ENCODE measurements at places on chromosomes 4 and X. TPM values are rescaled to one million over a fixed set of nuclear protein-coding genes. Genes with fewer than 3 reads are reported as not detected.

The SLC25A4 gene
- 18.3 TPM for total RNA-seq

The AKAP14 gene
- 0.64 TPM for total RNA-seq

The XK gene
- total RNA-seq: 0.72 TPM

The TMSB4X gene
- total RNA-seq: 3,634 TPM

The RWDD4 gene
- total RNA-seq: 23.9 TPM

The ENPEP gene
- 0.21 TPM for total RNA-seq

The DCAF4L1 gene
- total RNA-seq: 0.21 TPM

The NLGN4X gene
- total RNA-seq: not detected

The ENOX2 gene
- total RNA-seq: 10.1 TPM

The ASB5 gene
- 0.24 TPM for total RNA-seq

The PCDH18 gene
- total RNA-seq: under 0.01 TPM

The PNCK gene
- 4.7 TPM for total RNA-seq

The RXFP1 gene
- under 0.01 TPM for total RNA-seq

The TRO gene
- not detected for total RNA-seq

The PLP2 gene
- 14.7 TPM for total RNA-seq

The CSAG2 gene
- total RNA-seq: not detected

The ZC4H2 gene
- total RNA-seq: 3.4 TPM

The MRPS18C gene
- 18.6 TPM for total RNA-seq

The ZNF275 gene
- 5.1 TPM for total RNA-seq

The FDCSP gene
- not detected for total RNA-seq

The IL2RG gene
- total RNA-seq: not detected

The CNKSR2 gene
- 0.43 TPM for total RNA-seq

The EDA gene
- total RNA-seq: 0.85 TPM

The PWWP3B gene
- 0.24 TPM for total RNA-seq

The MUC7 gene
- total RNA-seq: not detected

The PAGE1 gene
- not detected for total RNA-seq

The SCRG1 gene
- total RNA-seq: not detected

The PDE6B gene
- total RNA-seq: 0.21 TPM

The IL21 gene
- not detected for total RNA-seq

The AWAT2 gene
- not detected for total RNA-seq

The GAGE12H gene
- total RNA-seq: not detected

The MAGEA2 gene
- not detected for total RNA-seq

The LRCH2 gene
- total RNA-seq: not detected

The ARMCX4 gene
- 0.43 TPM for total RNA-seq

The SLC10A3 gene
- 20.5 TPM for total RNA-seq

The HTN1 gene
- not detected for total RNA-seq

The CYTL1 gene
- not detected for total RNA-seq

The RENBP gene
- 5.5 TPM for total RNA-seq

The VGLL1 gene
- total RNA-seq: 1.4 TPM

The PIGA gene
- 20.0 TPM for total RNA-seq

The PCYT1B gene
- total RNA-seq: 0.43 TPM

The TSPAN7 gene
- 1.3 TPM for total RNA-seq

The CLDN22 gene
- total RNA-seq: not detected

The CXCL8 gene
- 3.2 TPM for total RNA-seq

The RTL9 gene
- not detected for total RNA-seq
